PC-3 (cell line): ENCODE measurements at places on chromosomes 4 and X. TPM values are rescaled to one million over a fixed set of nuclear protein-coding genes. Genes with fewer than 3 reads are reported as not detected.

Gene TRAPPC11
- total RNA-seq, result 19.7 and 20.0 TPM in 2 replicates

Gene SPIN2A
- total RNA-seq, result 0.17 and 0.44 TPM in 2 replicates

Gene ITIH6
- total RNA-seq, result not detected in 2 replicates

Gene ZNF157
- 0.07 and 0.12 TPM in 2 replicates for total RNA-seq

Gene DSPP
- 0.04 TPM in 1 of 2 replicates, not detected in the other for total RNA-seq
